ENCODE measurements at places on chromosomes 1 and 21. TPM values are rescaled to one million over a fixed set of nuclear protein-coding genes. Genes with fewer than 3 reads are reported as not detected.

The TESK2 gene
- total RNA-seq: 10.5 TPM

The ELAVL4 gene
- 0.12 TPM for total RNA-seq

The LAPTM5 gene
- not detected for total RNA-seq

The IARS2 gene
- total RNA-seq: 69.4 TPM

The OR2T2 gene
- not detected for total RNA-seq

The FCRL6 gene
- total RNA-seq: not detected

DNA sequence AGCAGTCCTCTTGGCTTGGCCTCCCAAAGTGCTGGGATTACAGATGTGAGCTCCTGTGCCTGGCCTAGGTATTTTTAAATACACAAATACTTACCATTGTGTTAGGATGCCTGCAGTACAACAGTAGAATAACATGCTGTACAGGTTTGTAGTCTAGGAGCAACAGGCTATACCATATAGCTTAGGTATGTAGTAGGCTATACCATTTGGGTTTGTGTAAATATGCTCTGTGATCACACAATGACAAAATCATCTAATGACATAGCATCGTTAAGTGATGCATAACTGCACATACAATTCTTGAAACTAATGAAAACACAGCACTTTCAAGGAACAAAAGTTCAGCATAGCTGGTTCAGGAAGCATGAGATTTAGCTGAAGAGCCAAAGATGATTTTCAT is 12.7 kb downstream of the POU2F1 start:
- no peak for DNase-seq

DNA sequence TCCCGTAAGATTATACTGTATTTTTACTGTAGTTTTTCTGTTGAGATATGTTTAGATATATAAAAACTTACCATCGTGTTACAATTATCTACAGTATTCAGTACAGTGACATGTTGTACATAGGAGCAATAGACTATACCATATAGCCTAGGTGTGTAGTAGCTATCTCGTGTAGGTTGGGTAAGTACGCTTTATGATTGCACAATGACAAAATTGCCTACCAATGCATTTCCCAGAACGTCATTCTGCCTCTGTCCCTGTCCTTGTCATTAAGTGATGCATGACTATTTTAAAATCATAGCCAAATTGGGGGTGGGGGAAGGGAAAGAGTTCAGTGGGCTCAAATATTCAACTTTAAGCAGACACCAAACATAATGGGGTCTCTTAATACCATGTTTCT is 233.8 kb upstream of the TMEM51 start:
- no peak for DNase-seq

DNA sequence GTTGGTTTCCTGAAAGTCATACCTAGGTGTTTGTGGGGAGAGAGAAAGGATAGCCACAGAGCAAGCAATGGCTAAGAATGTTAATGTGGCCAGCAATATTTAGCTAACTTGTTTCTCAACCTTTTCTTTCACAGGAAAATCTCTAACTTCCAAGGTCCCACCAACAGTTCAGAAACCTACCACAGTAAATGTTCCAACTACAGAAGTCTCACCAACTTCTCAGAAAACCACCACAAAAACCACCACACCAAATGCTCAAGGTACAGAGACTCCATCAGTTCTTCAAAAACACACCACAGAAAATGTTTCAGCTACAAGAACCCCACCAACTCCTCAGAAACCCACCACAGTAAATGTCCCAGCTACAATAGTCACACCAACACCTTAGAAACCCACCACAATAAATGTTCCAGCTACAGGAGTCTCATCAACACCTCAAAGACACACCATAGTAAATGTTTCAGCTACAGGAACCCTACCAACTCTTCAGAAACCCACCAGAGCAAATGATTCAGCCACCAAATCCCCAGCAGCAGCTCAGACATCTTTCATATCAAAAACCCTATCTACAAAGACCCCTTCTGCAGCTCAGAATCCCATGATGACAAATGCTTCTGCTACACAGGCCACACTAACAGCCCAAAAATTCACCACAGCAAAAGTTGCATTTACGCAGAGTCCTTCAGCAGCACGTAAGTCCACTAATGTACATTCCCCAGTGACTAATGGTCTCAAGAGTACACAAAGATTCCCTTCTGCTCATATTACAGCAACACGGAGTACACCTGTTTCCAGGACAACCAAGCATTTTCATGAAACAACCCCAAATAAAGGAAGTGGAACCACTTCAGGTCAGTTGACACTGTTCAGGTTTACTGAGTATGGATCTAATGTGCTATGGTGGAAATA is 15.3 kb downstream of the CD55 start:
- DNase-seq: no peak

- peak; percentile 59 for DNase-seq
Observed at GRCh38 chr1:156642265-156643048, 540 bp downstream of the BCAN start.

GRCh38 chr1:182549346-182549745 is 39.7 kb downstream of the RNASEL start:
- DNase-seq: no peak

GRCh38 chr1:12344596-12345349 is 114.9 kb downstream of the VPS13D start:
- DNase-seq: no peak

DNA sequence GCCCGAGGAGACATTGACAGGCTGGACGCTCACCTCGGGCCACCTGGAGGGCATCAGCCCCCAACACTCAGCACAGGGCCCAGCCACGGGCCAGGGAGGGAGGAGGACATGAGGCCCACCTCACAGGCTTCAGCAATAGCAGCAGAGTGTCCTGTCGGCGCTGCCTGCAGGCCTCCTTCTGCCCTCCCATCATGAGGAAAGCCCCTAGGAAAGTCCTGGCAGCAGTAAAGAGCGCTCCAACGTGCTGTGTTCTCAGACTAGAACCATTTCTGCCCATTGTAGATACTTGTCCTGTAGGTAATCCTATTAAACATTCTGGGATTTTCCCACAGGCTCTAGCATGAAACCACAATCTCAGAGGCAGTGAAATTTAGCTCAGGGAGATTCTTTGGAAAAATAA is 62.0 kb upstream of the GALNT2 start:
- DNase-seq: no peak

DNA sequence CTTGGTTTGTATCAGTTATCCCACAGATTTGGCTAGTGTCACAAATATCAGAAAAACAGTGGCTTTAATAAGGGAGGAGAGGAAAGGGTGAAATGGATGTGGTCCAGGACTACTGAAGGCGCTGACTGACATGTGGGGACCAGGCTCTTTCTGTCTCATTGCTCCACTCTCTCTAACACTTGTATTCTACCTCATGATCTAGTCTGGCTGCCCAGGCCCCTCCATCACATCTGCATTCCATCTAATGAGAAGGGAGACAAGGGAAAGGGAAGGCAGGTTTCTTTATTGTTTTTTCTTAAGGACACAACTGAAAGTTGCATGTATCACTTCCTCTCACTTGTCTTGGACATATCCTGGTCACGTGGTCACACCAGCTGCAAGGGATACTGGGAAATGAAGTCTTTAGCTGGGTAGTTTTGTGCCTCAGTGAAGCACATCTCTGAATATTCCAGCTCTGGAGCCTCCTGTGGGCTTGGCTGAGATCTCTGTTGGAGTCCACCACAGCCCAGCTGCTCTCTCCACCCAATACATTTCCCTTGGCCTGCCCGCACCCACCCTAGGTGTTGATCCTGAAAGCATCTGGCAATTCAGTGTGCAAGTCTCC is 42.0 kb upstream of the PADI2 start:
- no peak for DNase-seq
